GM12891 (cell line): ENCODE measurements at places on chromosomes 4 and X.

DNA sequence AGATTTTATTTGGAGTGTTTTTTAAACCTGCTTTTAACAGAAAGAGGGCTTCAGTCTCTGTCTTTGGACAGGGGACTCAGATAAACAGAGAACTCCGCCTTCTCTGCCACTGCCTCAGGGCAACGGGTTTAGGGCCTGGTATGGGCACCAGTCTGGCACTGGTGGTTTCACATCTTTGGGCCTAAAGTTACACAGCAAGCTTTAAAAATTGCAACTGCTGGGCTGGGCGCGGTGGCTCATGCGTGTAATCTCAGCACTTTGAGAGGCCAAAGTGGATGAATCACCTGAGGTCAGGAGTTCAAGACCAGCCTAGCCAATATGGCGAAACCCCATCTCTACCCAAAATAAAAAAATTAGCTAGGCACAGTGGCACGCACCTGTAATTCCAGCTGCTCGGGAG, 10.3 kb upstream of the NAT8L start:
- DNase-seq = no peak

- DNase-seq = no peak
Observed at GRCh38 chr4:14023036-14023435, 395.5 kb upstream of the BOD1L1 start.

- DNase-seq = no peak
Observed at GRCh38 chr4:119299260-119299671, 22.7 kb downstream of the FABP2 start.

GRCh38 chr4:79170077-79170476, 155.8 kb downstream of the NAA11 start:
- no peak for DNase-seq

DNA sequence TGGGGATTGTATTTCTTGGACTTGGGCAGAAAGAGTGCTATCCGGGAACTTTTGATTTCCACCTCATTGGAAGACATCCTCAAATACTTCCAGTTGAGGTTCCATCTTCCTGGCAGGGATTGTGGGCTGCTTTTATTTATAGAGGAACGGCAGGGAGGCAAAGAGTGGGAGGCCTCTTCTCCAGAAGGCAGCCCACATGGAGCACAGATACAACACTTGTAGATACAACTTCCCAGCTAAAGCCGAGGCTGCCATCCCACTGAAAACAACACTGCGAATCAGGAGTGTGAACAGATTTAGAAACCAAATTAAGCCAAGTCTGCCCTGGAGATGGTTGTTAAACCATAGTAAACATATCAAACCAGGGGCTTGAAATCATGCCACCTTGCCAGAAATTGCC, 212.8 kb upstream of the PPARGC1A start:
- DNase-seq = no peak
